ENCODE measurements at places on chromosomes 5 and 9. TPM values are rescaled to one million over a fixed set of nuclear protein-coding genes. Genes with fewer than 3 reads are reported as not detected.

STOML2 gene
- total RNA-seq = 105 TPM

PCAT7 gene
- total RNA-seq = not detected

SLC23A1 gene
- total RNA-seq = not detected

ANKDD1B gene
- total RNA-seq = 0.31 TPM

SV2C gene
- not detected for total RNA-seq

EGFL7 gene
- 35.9 TPM for total RNA-seq

NRG2 gene
- total RNA-seq = 0.05 TPM

NUTM2G gene
- total RNA-seq = not detected

GSN gene
- total RNA-seq = 739 TPM
